ENCODE measurements at places on chromosomes 16 and 17.

DNA sequence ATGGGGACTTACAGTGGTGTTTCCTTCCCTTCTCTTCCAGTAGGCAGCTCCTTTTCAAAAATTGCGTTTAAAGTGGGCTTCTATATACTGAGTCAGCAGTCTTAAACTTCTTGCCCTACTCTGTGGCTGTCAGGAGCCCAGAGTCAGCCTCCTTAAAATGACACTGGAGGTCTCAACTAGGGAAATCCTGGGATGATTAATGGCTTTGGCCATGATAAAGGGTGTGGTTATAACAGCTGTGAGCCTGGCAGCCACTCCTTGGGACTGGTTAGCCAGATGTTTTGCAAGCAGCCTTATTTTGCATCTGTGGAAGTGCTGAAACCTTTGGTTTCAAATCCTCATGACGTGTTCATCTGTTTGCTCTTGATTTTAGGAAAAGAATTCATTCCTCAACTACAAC lies 25.0 kb downstream of the TAC4 start:
- DNase-seq, result no peak

DNA sequence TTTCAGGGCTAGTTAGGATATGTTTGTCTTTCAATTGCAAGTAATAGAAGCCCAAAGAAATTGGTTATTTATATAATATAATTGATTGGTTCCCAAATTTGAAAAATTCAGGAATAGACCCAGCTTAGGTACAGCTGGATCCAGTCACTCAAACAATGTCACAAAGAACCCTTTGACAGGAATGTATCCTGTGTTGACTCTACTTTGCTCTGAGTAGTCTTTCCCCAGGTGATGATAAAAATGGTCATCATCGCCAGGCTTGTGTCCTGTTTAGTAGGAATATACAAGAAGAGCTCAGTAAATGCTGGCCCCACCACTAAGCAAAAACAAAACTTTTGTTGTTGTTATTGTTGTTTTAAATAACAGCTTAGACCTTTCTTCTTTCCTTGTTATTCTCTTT lies 35.0 kb downstream of the MAPT start:
- no peak for DNase-seq

- no peak for DNase-seq
Observed at GRCh38 chr16:10228779-10229178, 46.6 kb upstream of the GRIN2A start.

- DNase-seq, result no peak
Observed at GRCh38 chr16:78894886-78895285, 705.7 kb downstream of the MAF start.

DNA sequence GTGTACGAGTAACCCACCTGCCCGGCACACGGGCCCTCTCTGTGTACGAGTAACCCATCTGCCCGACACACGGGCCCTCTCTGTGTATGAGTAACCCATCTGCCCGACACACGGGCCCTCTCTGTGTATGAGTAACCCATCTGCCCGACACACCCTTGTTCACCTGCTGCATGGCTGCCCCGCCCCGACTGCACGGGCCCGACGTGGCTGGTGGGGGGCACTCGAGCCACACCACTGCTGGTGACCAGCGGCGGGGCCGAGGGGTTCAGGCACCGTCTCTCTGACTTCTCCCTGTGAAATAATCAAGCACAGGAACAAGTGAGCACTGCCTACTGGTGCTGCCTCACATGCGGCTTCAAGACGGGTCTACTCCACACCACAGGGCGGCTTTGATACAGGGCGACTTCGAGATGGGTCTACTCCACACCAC lies 22.1 kb downstream of the MAP1LC3B start:
- DNase-seq, result no peak

DNA sequence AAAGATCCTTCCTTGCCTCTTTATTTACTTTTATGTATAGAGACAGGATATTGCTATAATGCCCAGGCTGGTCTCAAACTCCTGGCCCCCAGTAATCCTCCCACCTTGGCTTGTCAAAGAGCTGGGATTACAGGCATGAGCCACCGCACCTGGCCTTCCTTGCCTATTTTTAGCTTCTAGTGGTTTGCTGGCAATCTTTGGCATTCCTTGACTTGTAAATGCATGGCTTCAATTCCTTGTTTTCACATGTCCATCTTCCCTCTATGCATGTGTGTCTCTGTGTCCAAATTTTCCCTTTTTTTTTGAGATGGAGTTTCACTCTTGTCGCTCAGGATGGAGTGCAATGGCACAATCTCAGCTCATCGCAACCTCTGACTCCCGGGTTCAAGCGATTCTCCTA lies 22.5 kb downstream of the HEXIM2 start:
- DNase-seq, result no peak

- no peak for DNase-seq
Observed at GRCh38 chr17:72030067-72030899, 90.5 kb upstream of the SOX9 start.

- DNase-seq, result no peak
Observed at GRCh38 chr16:56852401-56852730, 12.6 kb upstream of the SLC12A3 start.

DNA sequence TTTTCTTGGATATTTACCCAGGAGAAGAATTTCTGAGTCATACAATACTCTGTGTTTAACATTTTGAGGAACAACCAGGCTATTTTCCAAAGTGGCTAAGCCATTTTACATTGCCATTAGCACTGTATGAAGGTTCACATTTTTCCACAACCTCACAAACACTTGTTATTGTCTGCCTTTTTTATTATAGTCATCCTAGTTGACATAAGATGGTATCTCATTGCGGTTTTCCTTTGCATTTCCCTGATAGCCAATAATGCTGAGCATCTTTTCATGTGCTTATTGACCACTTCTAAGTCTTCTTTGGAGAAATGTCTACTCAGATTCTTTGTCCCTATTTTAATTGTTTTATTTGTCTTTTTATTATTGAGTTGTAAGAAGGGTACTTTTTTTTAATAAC lies 107.4 kb upstream of the CES5A start:
- no peak for DNase-seq
